ENCODE measurements at places on chromosomes 1 and 21.

GRCh38 chr1:95084317-95085176, 11.8 kb upstream of the ALG14 start:
- peak; percentile 22 for DNase-seq

DNA sequence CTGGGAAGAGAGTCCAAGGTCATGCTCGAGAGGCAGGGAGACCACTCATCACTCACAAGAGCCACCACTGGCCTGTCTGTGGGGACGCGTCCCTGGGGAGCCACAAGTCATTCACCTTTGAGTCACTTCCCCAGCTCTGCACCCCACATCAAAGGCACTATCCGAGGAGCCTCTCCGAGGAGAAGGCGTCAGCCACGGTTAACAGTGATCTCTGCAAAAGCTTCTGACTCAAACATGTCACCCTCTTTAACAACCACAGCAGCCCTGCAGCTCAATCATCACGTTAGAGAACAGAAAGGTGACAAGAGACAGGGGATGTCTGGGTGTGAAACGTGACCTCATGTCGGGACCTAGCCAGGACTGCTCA, 9.0 kb downstream of the LRRC47 start:
- DNase-seq: no peak

GRCh38 chr21:33315946-33316710, 8.6 kb upstream of the IFNAR1 start:
- DNase-seq: no peak

- no peak for DNase-seq
These were observed 329.3 kb upstream of the NR5A2 start for GRCh38 chr1:199698222-199698621.

DNA sequence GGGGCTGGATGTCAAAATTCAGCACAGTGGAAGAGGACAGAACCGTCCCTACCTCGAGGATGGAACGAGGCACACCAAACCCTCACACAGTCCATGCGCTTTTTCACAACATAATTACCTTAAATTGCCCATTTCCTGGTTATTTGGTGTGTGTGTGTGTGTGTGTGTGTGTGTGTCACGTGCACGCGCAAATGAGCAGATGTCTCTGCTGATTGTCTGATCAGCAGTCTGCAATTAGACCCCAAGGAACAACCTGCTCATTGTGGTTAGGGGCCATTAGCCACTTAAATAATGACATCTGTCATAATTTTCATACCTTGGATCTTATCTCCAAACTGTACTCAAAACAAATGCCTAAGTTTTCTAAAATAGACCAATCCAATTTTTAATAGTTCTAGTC, 23.2 kb downstream of the AVPR1B start:
- DNase-seq: no peak

- DNase-seq: no peak
These were observed 191.3 kb downstream of the CACNA1E start for GRCh38 chr1:181674617-181675016.

- no peak for DNase-seq
These were observed 40.1 kb downstream of the TLR5 start for GRCh38 chr1:223102797-223103533.

DNA sequence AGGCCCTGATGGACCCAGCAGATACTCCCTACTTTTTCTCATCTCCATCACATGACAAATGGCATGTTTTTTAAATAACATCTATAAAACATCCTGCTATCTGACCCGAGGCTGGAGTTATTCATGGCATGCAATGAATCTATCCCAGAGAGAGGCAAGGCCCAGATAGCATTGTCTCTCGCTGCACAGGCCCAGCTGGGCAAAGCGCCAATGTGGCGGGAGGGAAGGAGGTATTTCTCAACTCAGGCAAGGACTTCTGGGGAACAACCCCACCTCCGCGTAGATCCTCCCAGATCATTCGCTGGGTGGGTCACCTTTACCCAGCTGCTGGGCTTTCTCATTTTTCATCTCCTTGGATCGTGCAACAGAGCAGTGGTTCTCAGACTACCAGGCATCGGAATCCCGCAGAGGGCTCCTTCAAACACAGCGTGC, 59.8 kb downstream of the ERG start:
- DNase-seq: peak; percentile 90

DNA sequence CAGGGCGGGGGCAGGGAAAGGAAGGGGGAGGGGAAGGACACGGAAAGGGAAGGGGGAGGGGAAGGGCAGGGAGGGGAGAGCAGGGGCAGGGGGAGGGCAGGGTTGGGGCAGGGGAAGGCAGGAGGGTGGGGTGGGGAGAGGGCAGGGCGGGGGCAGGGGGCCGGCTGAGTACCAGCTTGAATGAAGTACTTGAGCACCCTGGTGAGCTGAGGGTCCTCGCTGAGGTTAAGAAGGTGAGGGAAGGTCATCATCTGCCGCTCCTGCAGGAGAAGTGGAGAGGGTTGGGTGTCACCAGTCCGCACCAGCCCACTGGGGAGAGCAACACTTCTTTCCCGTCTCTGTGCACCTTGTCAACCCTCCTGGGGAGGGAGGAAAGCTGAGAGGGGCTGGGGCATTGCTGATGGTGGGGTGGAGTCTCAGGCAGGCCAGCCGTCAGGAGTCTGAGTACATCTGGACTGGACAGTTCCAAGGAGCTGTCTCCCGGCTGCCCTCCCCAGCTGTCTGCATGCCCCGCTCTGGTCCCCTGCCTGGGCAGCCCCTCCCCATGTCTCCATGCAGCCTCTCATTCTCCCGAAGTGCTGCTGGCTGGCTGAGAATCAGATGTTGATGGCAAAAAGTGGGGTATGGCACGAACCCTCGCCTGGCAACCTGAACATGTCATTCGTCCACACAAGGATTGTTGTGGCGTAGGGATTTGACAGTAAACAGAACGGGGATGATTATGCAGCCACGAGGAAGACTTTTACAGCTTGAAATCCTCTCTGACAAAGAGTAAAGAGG, 70.0 kb downstream of the SCCPDH start:
- DNase-seq: no peak

DNA sequence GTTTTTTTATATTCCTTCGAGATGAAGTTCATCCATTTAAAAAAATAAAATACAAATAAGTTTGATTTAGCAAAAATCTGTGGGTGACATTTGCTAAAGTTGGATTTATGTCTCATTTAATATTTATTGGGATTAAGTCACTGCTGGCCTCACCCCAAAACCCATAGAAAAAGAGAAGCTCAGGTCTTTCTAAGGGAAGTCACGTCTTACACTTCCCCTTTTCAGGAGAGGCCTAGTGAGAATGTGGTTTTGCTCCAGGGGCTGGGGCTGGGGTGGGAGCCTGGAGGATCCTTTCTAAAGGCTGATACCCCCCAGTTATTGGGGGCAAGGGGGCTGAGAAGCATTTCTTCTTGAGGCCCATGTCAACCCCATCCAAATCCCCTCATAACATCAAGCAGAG, 300.3 kb downstream of the DSCAM start:
- no peak for DNase-seq

DNA sequence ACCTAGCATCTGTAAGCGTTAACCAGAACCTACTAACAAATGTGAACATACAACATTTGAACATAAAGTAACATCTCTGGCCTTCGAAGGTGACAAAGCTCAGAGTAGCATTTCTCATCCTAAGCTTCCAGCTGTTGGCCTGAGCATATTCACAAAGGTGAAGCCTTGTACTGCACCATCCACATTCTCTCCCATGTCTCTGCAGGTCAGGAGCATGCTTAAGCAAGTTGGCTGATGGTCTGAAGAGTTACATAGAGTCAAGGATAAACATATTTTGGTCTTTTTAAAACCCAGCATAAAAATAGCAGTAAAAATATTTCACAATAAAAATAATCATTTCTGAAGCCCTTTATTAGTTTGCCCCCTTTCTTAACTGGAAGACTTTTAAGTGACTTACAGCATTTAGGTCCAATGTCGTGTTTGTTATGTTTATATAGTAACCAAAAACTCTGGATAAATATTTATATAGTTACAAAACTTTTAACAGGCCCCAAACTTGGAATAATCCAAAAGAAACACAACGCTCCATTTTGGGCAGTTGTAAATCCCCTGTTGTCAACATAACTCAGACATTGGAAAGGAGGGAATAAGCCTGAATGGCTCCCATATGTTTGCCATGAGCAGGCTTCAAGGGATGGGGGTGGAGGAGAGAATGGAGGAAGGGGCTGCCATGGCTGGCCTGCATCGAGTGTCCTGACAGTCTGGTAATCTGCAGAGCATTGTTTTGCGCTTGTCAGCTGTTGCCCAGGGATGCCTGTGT, 42.8 kb upstream of the ENAH start:
- peak; percentile 56 for DNase-seq

DNA sequence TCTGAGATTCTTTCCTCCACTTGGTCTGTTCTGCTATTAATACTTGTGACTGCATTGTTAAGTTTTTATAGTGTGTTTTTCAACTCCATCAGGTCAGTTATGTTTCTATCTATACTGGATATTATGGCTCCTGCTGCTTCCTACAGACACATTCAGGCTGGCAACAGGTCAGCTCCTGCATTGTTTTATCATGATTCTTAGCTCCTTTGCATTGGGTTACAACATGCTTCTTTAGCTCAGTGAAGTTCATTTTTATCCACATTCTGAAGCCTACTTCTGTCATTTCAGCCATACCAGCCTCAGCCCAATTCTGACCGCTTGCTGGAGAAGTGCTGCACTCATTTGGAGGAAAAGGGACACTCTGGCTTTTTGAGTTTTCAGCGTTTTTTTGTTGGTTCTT, 37.3 kb upstream of the F3 start:
- DNase-seq: peak; percentile 59

- DNase-seq: no peak
These were observed 55.7 kb upstream of the EPHA8 start for GRCh38 chr1:22507587-22507986.

DNA sequence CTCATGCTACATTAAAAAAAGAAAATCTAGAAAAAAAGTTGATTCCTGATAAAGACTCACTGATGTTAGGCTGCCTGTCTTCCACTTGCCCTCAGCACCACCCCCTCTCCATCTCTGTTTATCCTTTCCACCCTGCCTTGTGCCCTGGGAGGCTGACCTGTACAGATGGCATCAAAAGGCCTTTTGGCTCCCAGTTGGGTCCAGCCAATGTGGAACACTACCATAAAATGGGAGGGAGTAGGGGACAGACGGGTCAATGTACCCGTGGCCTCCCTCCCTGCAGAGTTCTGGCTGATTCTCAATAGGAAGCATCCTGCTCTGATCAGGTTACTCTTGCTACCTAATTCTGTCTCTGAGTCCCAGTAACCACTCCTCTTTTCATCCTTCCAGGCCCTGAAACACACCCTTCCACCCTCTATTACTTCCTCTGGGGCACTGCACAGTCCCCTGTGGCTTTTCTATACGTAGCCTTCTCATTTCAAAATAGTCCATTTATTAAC, 300.0 kb downstream of the HHIPL2 start:
- DNase-seq: no peak

DNA sequence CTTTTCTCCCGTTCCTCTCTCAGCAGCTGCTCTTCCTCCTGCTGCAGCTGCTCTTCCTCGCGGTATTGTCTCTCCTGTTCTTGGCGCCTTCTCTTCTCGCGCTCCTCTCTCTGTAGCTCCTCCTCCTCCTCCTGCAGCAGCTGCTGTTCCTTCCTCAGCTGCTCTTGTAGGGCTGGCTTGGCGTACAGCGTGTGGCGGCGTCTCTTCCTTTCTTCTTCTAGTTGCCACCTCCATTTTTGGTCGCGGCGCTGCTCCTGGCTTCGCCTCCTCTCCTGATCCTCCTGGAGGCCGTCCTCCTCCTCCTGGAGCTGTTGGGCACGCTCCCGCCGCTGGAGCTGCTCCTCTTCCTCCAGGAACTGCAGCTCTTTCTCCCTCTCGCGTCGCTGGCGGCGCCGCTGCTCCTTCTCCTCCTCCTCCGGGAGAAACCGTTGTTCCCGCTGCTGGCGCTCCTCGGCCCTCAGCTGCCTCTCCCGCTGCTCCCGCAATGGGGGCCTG, 4.8 kb downstream of the TCHH start:
- peak; percentile 49 for DNase-seq

- DNase-seq: peak; percentile 64
These were observed 13.2 kb downstream of the PPP1R15B start for GRCh38 chr1:204398197-204399125.

DNA sequence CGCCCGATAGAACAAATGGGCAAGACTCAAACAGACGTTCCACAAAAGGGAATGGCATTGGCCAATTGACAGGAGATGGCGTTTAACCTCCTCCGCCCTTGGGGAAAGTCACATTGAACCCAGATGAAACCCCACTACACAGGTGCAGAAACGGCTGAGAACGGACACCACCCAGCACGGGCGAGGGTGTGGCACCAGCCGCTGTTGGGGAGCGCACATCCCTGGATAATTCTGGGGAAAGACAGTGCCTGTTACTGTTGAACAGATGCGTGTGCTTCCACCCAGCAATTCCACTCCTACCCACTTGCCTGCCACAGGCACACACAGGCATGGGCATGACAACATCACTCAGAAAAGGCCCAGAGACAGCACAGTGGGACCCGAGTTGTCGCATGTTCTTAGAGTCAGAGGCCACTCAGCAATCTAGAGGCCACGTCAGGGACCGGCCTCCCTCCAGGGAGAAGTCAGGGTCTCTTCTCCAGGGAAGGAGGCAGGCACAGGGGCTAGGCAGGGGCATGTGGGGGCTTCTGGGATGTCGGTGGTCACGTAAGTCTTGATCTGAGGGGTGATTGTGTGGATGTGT, 15.2 kb downstream of the PRXL2B start:
- no peak for DNase-seq

GRCh38 chr1:217917281-217917887, 286.2 kb downstream of the SPATA17 start:
- DNase-seq: no peak

- peak; percentile 75 for DNase-seq
These were observed 251.6 kb downstream of the AKT3 start for GRCh38 chr1:243598433-243598832.

- DNase-seq: peak; percentile 43
These were observed 15.0 kb upstream of the H3-3A start for GRCh38 chr1:226047495-226047894.

DNA sequence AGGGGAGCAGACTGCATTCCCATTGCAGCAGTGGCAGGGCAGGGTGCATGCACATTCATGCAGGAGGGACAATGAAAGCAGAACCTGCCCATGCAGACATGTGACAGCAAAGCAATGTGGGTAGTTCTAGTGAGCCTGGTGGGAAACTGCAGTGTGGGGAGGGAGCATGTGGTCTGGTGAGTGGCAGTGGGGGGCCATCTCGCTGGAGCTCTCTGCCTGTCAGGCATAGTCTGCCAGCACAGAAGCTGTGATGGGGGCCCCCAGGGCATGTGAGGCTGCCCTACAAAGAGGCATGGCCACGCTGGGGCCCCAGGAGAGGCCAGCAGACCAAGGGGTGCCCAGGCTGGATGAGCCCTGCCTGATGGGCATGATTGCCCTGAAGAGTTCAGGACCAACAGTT, 579.7 kb downstream of the PTPRC start:
- DNase-seq: no peak

GRCh38 chr1:215192306-215192705, 109.8 kb downstream of the KCNK2 start:
- DNase-seq: peak; percentile 89

- DNase-seq: no peak
These were observed 32.9 kb upstream of the TADA1 start for GRCh38 chr1:166908942-166909341.

DNA sequence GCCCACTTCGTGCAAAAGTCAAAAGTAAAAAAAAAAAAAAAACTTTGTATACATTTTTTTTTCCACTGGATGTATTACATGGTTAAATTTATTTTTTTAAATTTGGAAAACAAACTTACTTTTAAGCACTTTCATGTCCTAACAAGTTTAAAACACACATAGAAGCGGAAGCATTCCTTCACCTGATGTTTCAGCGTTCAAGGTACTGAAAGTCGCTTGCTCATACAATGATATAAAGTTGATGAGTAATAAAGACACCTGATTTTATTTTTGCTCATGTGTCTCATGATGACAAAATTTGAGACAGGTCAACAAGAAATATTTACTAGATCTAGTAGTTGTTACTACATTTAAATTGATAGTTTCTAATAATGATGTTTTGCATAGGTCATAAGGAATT, 35.5 kb downstream of the ADAMTS1 start:
- DNase-seq: no peak

- no peak for DNase-seq
These were observed 29.3 kb downstream of the MACO1 start for GRCh38 chr1:25460020-25460419.
